ENCODE measurements at places on chromosomes 1 and 21.

DNA sequence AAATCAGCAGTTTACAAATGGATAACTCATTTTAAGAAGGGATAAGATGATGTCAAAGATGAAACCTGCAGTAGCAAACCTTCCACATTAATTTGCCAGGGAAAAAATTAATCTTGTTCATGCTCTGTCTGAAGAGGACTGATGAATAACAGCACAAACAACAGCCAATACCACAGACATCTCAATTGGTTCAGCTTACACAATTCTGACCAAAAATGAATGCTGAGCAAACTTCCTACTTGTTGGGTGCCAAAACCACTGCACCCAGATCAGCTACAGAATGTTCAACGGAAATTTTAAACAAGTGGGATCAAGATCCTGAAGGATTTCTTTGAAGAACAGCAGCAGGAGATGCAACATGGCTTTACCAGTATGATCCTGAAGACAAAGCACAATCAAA, 98.3 kb downstream of the COQ8A start:
- no peak for DNase-seq

GRCh38 chr1:226790545-226791181, 51.6 kb upstream of the ITPKB start:
- DNase-seq: no peak

GRCh38 chr1:29682171-29682918, 446.0 kb downstream of the PTPRU start:
- DNase-seq: no peak

DNA sequence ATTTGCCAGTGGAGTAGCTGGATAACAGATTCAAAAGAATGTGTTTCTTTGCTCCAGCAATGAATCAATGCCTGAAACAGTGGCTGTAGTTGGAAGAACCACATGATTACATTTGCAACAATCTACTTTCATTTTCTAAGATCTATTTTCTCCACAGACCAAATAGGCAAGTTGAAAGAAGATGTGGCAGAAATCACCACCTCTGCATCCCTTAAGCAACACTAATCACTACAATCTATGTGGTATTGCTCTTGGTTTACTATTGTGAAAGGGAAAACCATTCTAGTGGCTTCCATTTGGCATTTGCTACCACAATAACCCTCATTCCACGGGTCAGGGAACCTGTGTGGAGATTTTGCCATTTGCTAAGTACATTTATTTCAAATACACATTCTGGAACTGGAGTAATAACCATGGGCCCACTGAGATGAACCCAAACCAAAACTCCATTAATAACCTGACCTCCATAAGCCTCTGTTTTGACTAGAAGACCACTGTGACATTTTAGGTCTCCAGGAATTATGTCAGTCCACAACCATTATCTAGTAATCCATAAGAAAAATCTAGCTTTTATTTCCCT, 66.3 kb downstream of the C1orf185 start:
- DNase-seq: no peak

DNA sequence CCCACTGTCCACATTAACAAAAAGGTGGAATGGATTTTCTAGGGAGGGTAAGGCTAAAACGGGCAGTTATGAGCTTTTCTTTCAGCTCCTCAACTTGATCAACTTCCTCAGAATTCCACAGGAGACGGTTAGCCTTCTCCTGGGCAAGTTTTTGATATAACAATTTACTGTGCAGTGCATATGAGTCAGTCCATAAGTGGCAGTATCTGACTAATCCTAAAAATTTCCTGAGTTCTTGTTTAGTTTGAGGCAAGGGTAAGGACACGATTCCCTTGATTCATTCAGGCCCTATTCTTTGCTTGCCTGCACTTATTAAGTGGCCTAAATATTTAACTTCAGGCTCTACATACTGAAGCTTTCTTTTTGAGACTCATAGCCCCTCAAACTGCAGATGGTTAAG, 6.2 kb upstream of the AADACL3 start:
- no peak for DNase-seq

DNA sequence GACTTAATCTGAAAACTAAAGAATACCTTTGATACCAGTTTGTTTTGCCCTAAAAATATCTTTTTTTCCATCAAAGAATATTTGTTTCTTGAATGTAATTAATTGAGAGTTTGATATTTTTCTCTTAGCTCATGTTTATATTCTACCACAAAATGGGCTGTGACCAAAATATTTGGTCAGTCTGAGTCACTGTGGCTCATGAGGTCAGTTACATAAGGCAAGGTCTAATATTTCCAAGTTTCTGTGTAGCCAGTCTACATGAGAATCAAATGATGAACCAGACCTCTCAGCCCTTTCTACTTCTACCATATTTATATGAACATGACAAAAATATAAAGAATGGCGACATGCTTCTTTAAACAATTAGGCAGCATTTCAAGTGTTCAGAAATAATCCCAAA, 83.0 kb upstream of the IVNS1ABP start:
- DNase-seq: no peak

DNA sequence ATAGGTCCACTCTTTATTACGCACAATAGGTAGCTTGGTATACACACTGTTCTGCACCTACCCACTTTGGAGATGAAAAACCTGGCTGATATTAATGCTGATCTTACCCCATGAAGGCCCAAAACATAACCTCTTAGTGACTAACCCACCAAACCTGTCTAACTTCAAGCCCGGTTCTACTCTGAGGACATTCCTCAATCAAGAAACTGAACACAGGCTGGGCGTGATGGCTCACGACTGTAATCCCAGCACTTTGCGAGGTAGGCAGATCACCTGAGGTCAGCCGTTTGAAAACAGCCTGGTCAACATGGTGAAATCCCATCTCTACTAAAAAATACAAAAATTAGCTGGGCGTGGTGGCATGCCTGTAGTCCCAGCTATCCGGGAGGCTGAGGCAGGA, 50.5 kb downstream of the EYA3 start:
- DNase-seq: no peak

- no peak for DNase-seq
These were observed 206.3 kb upstream of the NR5A2 start for GRCh38 chr1:199821029-199821779.

GRCh38 chr1:243354511-243355153, 98.8 kb downstream of the SDCCAG8 start:
- DNase-seq: no peak

DNA sequence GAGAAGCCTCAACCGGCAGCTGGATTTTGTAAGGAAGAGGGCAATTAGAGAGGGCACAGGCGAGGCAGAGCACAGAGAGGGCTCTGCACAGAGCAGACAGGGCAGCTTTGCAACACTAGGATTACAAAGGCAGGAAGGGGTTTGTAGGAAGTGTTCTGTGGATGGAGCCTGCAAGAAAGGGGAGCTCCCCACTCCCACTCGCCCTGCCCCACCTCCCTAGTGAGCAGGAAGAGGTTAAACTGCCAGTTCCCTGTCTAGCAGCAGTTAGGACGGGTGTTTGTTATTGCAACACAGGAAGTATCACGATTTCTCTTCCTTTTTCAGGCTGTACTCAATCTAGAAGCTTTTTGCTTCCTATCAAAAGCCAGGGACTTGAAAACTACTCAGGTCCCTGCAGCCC, 63.3 kb upstream of the LRRC8D start:
- DNase-seq: no peak

DNA sequence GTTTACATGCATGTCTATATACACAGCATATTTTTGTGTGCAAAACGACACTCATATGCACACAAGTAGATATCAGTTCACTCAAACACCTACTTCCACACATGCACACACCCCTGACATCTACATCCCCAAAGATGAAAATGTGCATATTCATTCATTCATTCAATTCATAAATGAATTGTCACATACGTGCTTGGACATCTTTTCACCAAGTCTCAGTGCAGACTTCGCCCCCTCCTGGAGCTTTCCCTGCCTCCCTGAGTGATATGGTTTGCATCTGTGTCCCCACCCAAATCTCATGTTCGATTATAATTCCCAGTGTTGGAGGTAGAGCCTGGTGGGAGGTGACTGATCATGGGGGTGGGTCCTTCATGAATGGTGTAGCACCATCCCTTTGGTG, 53.1 kb downstream of the CAMK2N1 start:
- DNase-seq: no peak

DNA sequence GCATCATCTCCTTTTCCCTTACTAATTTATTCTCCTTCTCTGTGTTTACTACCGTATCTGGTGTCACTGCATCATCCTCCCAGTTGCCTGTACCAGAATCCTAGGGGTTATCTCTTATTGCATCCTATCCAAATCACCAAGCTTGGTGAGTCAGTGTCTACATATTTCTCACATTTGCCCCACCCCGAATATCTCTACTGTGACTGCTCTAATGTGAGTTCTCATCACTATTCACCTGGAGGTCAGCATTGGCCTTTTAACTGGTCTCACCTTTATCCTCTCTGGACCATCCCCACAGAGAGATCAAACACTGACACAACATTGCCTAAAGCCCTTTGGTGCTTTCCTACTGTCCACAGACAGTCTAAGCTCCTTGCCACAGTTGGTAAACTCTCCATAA, 45.7 kb upstream of the ZNF648 start:
- no peak for DNase-seq

DNA sequence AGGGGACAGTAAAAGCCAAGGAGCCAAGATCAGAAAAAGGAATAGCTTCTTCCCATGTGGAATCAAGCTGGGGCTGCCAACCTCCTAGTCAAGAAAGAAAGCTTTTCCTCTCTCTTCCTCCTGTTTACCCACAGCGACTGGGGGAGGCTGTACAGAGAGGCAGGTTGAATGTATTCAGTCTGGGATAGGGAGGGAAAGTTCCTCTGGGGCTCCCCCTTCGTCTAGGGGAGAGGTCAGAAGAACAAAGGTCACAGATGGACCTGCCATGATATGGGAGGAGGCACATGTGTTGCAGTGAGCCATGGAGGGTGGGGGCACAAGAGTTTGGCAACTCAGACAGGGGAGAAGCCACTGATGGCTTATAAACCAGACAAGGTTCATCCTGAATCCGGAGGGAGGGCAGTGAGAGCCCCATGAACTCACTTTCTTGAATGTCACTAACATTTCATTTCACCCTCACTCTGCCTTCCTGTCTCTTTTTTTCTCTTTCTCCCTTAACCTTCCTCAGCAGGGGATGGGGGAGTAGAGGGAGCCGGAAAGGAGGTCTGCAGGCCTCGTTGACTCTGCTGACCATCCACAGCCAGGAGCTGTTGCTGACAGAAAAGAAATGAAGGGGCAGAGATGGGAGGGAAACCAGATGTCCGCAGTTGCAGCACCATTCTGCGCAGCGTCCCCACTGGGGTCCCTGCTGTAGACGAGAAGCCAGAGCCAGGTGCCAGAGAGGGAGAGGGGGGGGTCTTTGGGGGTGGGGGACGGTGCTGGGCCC, 61.1 kb downstream of the PLXNA2 start:
- DNase-seq: no peak

- no peak for DNase-seq
These were observed 724.6 kb downstream of the PTPRU start for GRCh38 chr1:29960876-29961275.

DNA sequence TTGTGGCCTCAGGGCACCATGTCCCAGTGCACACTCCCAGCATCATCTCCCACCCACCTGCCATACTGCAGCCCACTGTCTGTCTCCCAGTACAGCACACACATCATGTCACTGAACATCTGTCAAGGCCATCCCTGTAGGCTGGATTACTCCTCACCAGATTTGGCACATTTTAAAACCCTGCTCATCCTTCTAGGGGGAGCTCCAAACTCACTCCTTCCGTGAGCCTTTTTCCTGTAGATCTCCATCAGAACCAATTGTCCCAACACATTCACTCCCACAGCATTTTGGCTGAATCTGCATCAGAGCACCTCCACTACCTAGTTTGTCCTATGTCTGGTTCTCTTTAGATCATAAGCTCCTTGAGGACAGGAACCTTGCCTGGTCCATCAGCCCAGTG, 58.6 kb upstream of the GRIK3 start:
- DNase-seq: no peak

- no peak for DNase-seq
These were observed 58.0 kb upstream of the WDR26 start for GRCh38 chr1:224492632-224493031.

- DNase-seq: no peak
These were observed 425.9 kb upstream of the RUNX1 start for GRCh38 chr21:35475009-35475408.

DNA sequence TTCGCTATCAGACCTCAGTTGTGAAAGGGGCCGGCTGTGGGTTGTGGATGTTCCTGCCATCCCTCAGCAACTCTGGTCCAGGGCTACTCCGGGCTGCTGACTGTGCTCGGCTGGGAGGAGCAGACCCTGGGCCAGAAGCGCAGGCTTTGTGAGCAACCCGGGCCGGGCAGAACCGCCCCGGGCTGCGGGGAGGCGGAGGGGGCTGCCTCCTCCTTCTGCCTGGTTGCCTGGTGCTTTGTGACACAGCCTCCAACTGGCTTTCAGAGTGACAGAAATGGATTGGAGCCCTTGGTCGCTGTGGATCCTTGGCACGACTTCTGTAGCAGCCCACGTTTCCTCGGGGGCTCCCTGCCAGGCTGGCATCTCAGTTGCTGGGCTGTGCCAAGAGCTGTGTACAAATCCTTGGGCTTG, 10.0 kb downstream of the DRAXIN start:
- no peak for DNase-seq

- DNase-seq: no peak
These were observed 57.4 kb downstream of the ESRRG start for GRCh38 chr1:216665856-216666255.

GRCh38 chr1:148290881-148291280, 138.8 kb upstream of the NBPF11 start:
- no peak for DNase-seq

GRCh38 chr1:24918370-24918769, 11.7 kb downstream of the RUNX3 start:
- no peak for DNase-seq

Data from activated CD8-positive, alpha-beta memory T cell treated with anti-CD3 and anti-CD28 coated beads, Interleukin-2, amount 50 U/mL, for 4 hours (primary cell).